Substantia nigra (tissue), 51 donors: ENCODE measurements at places on chromosomes 13 and 19.

DNA sequence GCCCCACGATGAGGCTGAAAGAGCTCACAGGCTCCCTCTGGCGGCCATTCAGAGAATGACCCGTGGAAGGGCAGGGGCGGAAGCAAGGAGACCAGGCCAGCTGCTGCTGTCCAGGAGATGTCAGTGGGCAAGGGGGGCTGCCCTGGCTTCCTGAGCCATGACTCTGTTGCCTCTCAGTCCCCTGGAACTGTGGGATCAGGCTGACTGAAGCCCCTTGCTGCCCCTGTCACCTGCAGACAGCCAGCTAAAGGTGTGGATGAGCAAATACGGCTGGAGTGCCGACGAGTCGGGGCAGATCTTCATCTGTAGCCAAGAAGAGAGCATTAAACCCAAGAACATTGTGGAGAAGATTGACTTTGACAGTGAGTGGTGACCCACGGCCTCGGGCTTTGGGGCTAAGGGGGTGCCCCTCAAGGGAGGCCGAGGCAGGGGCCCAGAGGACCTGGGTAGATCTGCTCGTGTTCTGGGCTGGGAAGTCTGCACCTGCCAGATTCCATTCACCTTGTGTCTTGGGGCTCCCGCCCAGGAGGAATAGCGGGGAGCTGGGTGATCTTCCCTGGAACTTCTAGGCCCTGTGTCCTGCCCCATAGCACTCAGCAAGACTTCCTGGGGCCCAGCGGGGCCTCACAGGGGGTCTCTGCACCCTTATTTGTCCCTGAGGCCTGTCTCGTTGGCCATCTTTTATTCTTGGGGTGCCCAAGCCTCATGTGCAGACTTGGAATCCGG is 12.5 kb upstream of the ACTN4 start:
- peak; percentile 23 for DNase-seq

DNA sequence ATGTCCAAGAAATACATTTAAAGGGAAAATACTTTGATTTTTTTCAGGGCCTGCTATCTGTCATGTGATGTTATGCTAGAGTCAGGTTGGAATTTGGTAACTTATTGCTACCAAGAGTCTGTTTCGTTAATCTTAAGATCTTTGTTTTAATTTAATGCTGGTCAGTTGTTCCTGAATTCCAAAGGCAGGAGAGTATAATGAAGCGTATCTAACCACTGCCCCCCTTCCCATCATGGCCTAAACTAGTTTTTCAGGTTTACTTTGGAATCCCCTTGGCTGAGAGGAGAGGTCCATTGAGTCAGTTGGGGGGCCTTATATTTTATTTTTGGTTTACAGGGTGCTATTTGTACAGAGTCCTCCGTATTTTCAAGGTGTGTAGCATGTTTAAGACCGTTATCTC is 116.3 kb upstream of the SLC7A1 start:
- no peak for DNase-seq

DNA sequence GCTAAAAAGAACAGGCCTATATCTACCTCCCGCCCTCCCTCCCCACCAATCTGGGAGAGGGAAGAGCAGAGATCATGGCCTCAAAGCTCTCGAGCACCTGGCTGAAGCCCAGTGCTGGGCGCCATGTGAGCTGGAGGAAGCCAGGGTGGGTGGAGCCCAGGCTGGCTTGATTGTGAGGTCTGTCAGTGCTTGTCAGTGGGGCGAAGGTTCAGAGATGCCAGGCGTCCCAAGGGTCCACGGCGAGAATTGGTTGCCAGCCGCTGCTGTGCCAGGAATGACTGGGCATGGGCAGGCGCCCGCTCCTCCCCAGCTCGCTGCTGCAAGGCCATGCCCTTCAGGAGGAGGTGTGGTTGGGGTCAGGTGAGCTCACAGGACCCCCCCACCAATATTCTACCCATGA is 11.5 kb downstream of the BEST2 start:
- DNase-seq, result no peak

DNA sequence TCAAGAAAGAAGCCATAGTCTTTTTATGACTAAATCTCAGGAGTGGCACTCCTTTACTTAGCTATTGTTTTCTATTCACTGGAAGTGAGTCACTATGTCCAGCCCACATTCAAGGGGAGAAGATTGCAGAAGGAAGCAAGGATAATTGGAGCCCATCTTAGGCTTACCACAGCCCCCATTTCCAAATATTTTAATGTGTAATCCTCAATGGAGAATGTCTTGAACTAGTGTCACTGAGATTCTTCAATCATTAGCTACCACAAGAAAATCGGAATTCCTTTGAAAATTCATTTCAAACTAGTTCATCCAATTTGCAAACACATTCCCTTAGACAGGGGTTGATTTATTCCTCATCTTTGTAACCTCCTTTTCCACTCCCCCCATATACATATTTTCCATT is 84.7 kb downstream of the DLEU7 start:
- DNase-seq, result no peak

DNA sequence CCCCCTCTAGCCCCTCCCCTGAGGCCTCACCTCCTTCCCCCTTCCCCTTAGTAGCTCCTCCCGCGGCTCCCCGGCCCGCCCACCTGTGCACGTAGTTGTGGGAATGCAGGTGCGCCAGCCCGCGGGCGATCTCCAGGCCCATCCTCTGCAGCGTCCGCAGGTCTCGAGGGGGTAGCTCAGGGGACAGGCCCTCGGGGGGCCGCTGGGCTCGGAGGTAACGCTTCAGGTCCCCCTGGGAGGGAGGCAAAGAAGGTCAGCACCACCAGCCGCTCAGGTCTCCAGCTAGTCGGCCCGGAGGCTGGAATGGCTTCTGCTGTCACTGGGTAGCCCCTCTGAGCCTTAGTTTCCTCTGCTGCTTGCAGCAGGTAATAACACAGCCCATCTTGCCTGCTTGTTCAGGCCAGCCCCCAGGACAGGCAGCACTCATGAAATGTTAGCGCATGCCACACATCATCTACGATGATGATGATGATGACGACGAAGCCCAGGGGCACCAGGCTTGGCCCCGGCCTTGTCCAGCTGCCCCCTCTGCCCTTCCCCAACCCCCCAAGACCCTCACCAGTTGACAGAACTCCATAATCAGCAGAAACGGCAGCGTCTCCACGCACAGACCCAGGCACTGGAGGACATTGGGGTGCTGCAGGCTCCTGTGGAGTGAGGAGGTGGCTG is 9.2 kb downstream of the LMTK3 start:
- DNase-seq, result no peak

DNA sequence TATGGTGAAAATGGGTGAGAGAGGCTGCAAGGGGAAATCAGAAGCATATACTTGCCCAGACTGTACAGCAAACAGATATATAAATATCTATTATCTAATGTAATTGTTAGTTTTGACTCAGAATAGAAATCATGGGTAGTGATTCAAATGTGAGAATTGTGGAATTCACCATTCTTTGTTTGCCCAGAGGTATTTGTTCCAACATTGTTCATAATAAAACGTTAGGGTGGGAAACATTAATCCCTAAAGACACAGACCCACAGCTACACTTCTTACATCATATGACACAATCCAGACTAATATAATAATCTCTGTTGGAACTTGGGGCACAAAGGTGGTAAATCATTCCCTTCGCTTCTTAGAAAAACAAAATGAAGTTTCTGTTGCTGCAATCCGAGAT is 646.5 kb upstream of the SLITRK6 start:
- no peak for DNase-seq

- DNase-seq, result peak; percentile 97
These were observed at the start of gene ZNF442 for GRCh38 chr19:12365236-12366162. Gene ZNF442, minus strand, starts transcription at chr19:12365683. Its CDS starts 2,052 bp downstream, at chr19:12363631.

- no peak for DNase-seq
These were observed 25.8 kb downstream of the COL4A1 start for GRCh38 chr13:110280985-110281688.

DNA sequence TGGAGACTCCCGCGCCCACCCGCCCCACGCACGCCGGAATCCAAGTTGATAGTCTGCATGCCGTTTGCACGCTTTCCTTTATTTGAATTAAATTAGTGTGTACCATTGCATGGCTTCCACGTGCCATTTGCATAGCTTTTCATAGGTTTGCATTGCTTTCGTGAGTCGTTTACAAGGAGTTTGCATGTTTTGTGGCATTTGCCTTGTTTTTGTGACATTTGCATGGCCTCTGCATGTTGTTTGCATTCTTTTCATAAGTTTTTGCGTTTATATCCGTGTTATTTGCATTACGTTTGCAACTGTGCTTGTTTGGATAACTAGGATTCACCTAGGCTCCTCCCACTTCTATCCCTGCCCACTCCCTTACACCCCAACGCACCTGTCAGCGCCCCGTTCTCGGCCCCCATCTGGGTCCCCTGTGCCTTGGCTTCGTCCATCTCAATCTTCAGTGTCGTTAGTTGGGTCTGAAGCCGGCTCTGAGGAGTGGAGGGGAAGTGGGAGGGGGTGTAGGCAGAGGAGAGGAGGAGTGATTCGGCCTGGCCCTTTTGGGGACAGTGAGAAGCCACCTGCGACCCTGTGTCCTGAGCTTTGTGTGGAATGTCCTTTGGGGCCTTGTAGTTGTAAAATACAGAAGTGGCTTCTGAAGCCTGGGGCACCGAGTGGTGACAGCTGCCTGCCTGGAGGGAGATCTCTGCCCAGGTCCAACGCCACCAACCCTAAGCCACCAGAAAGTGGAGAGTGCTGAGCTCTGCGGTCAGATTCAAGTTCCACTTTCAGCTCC is 2.4 kb downstream of the CCDC194 start:
- DNase-seq, result no peak

DNA sequence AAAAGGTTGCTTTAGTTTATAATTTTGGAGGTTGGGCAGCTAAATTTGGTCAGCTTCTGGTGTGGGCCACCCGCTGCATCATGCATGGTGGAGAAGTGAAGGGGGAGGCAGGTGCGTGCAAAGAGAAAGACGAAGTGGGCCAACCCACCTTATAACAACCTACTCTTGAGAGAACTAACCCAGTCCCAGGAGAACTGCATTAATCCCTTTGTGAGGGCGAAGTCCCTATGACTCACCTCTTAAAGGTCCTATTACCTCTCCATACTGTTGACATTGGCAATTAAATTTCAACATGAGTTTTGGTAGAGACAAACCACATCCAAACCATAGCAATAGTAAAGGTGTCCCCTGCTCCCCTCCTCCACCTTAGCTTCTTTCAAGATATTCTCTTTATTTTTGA is 7.7 kb upstream of the FGF9 start:
- DNase-seq, result no peak

GRCh38 chr19:39507715-39508364 is 7.1 kb upstream of the SELENOV start:
- no peak for DNase-seq

- DNase-seq, result no peak
These were observed 622 bp upstream of the FDX2 start for GRCh38 chr19:10316229-10317044.

DNA sequence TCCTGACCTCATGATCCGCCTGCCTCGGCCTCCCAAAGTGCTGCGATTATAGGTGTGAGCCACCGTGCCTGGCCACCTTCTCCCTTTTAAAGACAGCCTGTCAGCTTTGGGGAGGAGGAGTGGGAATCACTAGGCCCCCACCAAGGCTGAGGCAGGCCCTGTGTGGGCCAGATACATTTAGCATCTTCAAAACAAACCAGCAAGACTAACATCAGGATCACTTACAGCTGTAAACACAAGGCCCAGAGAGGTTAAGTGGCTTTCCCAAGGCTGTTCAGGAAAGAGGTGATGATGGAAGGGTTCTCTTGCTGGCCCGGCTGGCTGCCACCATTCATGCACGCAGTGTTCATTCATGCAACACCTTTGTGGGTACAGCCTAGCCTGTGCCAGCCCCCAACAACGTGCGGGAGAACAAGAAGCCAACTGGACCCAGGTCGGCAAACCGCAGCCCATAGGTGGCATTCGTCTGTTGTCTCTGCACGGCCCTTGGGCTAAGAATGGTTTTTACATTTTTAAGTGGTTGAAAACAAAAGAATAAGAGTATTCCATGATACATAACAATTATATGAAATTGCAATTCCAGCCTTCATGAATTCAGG is 23.0 kb downstream of the IER2 start:
- no peak for DNase-seq

DNA sequence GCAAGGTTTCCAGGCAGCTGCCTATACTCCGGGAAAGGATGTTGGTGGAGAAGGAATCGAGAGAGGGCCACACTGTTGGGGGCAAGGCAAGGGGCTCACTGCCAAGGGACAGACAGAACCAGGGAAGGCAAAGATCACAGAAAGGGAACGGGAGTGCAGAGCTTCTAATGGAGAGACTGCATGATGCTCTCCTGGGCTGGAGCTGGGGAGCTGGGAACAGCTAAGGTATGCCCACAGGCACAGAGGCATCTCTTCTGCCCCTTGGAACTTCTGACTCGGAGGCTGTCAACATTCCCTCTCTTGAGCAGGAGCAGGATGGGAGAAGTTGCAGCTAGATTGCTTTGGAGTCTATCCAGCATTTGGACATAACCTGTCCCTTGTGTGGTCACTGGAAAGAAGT is 22.4 kb upstream of the FFAR2 start:
- no peak for DNase-seq

DNA sequence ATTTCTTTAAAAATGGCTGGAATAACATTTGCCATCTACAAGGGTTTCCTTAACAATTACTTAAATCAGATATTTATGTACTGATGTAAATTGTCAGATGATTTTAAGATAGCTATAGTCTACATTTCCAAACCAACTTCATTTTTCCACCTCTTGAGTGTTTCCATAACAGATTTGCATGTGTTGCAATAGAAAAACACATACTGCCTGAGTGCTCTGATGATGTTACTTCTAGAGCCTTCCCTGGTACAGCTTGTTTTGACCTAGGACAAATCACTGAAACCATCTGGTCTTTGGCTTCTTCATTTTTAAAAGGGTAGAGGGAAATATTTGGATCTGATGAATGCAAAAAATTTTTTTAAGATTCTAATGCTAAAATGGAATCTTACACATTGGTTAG is 245.9 kb downstream of the PCDH9 start:
- DNase-seq, result no peak

GRCh38 chr13:32736648-32737047 is 150.4 kb downstream of the PDS5B start:
- no peak for DNase-seq

DNA sequence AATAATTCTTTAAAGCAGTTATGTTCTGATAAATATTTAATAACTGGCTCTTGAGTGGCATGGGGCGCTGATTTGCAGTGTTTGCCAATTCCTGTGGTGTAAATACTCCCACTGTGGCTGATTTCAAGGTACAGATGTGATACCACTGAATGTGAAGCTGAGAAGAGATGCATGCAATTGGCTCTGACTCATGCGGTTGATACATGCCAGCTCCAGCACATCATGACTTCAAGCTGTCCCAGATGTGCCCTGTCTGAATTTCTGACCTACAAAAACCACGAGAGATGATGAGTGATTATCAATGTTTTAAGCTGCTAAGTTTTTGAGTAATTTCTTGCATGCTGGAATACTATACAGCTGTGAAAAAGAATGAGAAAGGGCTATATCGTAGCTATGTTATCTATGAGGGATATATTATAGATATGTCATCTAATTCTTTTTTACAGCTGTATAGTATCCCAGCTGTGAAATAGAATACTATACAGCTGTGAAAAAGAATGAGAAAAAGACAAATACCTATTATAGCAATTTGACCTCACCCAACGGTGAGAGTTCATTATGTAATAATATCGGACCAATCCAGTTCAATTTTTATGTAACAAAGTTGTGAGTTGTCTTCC is 7.6 kb upstream of the ACSBG2 start:
- no peak for DNase-seq

- DNase-seq, result no peak
These were observed 30.1 kb downstream of the SCEL start for GRCh38 chr13:77565635-77566034.

GRCh38 chr13:97938706-97939475 is 14.6 kb upstream of the IPO5 start:
- no peak for DNase-seq
